Hematopoietic multipotent progenitor cell treated with erythropoietin and hydrocortisone succinate and interleukin-3 and kit ligand, for 4 days (in vitro differentiated cells): ENCODE measurements at places on chromosomes 3 and 15.

- no peak for DNase-seq
Observed at GRCh38 chr15:83364501-83364900, 80.0 kb upstream of the BNC1 start.

GRCh38 chr3:139561959-139562676 lies 22.6 kb upstream of the RBP1 start:
- no peak for DNase-seq

DNA sequence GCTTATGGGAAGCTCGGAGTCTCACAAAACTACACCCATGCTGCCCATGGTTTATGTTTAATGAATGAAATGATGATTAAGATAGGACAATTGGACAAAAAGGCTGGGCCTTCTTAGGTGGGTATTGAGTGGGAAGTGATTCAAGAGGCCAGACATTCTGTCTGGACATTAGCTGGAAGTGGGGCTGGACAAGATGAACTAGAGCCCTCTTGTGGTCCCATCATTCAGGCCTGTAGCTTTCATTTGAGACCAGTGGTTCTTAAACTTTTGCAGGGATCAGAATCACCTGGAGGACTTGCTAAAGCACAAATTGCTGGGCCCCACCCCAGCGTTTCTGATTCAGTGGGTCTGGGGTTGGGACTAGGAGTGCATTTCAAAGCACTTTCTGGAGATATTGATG lies 290.4 kb upstream of the CTDSPL start:
- no peak for DNase-seq

GRCh38 chr15:69119683-69120395 lies 40.6 kb upstream of the GLCE start:
- DNase-seq: peak; percentile 27

DNA sequence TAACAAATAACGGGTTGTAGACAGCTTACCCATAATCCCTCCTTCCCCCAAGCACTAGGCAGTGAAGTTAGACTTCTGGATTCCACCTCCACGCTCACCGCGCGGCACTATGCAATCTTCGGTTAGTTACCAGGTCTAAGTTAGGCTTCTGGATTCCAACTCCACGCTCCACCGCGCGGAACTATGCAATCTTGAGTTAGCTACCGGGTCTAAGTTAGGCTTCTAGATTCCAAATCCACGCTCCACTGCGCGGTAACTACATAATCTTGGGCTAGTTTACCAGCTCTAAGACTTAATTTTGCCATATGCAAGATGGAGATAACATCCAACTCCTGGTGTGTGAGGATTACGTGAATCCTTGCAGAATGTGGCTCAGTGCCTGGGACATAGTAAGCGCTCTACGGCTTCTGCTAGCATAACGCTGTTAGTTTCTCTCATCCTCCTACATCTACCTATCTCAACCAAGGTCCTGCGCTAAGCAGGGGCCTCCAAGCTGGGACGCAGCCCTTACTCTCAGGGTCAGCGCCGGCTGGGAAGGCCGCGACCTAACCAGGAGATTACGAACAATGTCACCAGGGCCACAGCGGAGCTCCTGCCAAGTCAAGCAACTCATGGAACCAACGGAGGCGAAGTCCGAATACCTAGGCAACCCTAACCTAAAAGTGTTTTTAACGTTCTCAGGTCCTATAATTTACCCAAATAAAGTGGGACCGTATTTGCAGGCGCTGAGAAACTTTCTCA lies 497 bp upstream of the RPLP1 start:
- DNase-seq: peak; percentile 77

DNA sequence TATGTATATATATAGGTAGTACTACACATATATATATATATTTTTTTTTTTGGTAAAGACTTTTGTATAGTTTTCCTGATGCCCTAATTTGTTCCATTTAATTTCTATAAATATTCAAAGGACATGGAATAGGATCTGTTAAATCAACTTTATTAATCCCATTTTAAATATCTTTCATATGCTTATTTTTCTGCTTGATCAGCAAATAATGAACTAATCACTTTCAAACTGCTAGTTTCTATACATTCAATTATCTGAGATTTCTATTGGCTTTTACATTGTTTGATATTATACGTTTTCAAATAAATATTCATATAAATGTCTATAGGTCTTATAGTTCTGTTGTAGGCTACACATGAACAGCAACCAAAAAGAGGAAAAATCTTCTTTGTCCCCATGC lies 21.7 kb downstream of the ZXDC start:
- no peak for DNase-seq

- no peak for DNase-seq
Observed at GRCh38 chr3:40387895-40388254, 891 bp downstream of the ENTPD3 start.

DNA sequence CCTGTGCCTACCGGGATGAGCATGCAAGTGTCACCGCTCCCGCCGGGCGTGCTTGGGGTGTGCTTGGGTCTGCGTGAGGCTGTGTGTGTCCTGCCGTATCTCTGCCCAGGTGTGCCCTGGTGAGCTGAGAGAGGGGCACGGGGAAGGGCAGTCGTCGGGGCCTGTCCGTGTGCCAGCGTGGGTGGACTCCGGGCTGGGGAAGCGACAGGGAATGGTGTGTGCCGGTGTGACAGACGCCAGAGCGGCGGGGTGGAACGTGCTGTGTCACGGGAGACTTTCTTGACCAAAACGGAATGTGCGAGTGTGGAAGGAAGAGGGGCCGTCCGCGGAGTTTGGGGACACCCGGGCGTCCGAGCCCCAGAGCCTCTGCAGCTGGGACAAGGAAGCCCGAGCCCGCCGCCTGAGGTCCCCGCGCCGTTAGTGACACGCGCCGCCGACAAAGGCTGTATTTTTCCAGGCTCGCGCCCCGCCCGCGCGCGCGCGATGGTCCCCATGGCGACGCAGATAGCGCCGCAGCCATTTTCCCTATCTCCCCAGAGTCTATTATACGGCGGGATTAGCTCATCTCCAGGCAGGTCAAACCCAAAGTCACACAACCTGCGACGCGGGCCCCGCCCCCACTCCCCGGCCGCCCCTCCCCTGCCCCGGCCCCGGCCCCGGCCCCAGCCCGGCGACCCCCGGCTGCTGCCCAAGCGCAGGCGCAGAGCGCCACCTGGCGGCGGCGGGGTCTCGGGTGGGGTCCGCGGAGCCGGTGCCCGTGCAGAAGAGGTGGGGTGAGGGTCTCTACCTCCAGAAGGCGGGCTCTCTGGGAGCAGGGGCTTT lies 4.5 kb upstream of the GATA2 start:
- DNase-seq: peak; percentile 93
